ENCODE measurements at places on chromosomes 16 and 17.

DNA sequence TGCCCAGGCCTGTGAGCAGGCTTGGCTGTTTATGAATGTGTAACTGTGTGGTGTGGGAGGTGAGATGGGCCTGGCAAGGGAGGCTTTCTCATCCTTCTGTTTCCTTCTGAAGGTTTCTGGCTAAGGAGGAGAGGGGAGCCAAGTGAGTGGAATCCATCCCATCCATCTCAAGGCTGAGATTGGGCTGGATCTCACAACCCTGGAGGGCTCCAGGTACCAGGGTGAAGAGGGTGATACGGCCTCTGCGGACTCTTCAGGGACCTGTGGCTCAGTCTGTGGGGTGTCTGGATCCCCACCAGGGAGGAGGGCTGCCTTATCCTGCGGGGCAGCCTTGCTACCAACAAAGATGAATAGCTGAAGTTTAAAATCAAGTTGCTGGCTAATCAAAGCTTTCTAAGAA, 7.0 kb downstream of the ZNF629 start:
- H3K4me1 ChIP-seq, result peaks cover 60% of the 10 kb centered on the region
- H3K36me3 ChIP-seq, result peaks cover 29% of the 10 kb centered on the region
- H3K4me3 ChIP-seq, result no peak overlapping the region
- no peak for DNase-seq
- H3K27ac ChIP-seq, result peak overlapping the region; percentile 100
- peaks cover 3% of the 10 kb centered on the region for H3K27me3 ChIP-seq

DNA sequence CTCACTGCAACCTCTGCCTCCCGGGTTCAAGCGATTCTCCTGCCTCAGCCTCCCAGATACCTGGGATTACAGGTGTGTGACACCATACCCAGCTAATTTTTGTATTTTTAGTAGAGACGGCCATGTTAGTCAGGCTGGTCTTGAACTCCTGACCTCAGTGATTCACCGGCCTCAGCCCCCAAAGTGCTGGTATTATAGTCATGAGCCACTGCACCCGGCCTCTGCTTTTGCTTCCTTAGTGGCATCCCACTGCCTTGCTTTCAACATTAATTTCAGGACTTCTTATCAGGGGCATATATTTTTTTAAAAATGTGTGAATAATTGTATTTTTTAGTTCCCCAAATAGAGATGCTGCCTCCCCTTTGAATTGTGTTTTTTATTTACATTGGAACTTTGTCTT, 98.8 kb downstream of the SYCE1L start:
- no peaks in the 10 kb centered on the region for H3K27me3 ChIP-seq
- H3K27ac ChIP-seq, result no peak overlapping the region
- H3K4me1 ChIP-seq, result peaks cover 4% of the 10 kb centered on the region
- no peak overlapping the region for H3K4me3 ChIP-seq

DNA sequence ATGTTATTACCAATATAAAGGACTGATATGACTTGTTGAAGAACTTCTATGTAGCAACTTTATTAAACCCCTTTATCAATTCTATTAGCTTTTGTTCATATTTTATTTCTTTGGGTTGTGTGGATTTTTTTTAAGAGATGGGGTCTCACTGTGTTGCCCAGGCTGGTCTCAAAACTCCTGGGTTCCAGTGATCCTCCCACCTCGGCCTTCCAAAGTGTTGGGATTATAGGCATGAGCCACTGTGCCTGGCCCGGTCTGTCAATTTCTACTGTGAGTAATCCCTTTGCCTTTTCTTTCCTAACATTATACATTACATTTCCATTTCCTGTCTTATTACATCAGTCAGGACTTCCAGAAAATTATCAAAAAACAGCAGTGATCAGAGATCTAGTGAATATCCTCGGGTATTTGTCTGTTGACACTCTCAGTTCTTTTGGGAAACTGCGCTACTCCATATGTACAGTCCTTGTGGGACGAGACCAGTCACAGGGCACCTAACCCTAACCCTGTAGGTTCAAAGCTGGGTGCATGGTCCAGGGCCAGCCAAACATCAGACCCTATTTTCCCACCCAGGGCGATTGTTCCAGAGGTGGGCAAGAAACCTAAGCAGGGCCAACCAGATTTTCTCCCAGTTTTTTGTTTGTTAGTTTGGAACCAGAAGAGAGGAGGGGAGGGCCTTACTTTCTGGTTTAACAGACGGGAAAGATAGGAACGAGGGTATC, 1.7 kb upstream of the SLC47A1 start:
- H3K4me1 ChIP-seq, result peaks cover 13% of the 10 kb centered on the region
- no peak for DNase-seq
- H3K36me3 ChIP-seq, result no peaks in the 10 kb centered on the region
- no peak overlapping the region for H3K27ac ChIP-seq

- H3K4me1 ChIP-seq, result peaks cover 66% of the 10 kb centered on the region
- H3K36me3 ChIP-seq, result no peaks in the 10 kb centered on the region
- H3K27ac ChIP-seq, result peak overlapping the region; percentile 3
- no peak for DNase-seq
- no peak overlapping the region for H3K4me3 ChIP-seq
Measured at GRCh38 chr16:49026566-49027181, 255.0 kb downstream of the CBLN1 start.

GRCh38 chr17:66430846-66431795, 128.7 kb downstream of the PRKCA start:
- H3K4me3 ChIP-seq, result no peak overlapping the region
- H3K27ac ChIP-seq, result peak overlapping the region; percentile 17
- peaks cover 27% of the 10 kb centered on the region for H3K4me1 ChIP-seq

DNA sequence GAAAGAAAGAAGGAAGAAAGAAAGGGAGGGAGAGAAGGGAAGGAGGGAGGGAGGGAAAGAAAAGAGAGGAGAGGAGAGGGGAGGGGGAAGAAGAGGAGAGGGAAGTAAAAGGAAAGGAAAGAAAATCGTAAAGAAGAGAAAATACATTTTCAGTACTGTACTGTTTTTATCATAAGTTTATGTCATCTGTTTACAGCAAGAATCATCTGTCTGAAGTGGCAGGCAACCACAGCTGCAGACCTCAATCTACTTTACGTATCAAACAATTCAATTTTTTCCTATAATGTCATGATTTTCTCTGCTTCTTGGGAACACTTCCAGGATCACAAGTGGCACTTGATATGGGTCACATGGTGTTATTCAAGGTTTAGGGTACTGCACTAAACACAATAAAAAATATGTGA, 58.3 kb downstream of the USP32 start:
- no peak for DNase-seq
- no peak overlapping the region for H3K4me3 ChIP-seq
- H3K27me3 ChIP-seq, result peaks cover 4% of the 10 kb centered on the region
- H3K4me1 ChIP-seq, result peaks cover 3% of the 10 kb centered on the region

DNA sequence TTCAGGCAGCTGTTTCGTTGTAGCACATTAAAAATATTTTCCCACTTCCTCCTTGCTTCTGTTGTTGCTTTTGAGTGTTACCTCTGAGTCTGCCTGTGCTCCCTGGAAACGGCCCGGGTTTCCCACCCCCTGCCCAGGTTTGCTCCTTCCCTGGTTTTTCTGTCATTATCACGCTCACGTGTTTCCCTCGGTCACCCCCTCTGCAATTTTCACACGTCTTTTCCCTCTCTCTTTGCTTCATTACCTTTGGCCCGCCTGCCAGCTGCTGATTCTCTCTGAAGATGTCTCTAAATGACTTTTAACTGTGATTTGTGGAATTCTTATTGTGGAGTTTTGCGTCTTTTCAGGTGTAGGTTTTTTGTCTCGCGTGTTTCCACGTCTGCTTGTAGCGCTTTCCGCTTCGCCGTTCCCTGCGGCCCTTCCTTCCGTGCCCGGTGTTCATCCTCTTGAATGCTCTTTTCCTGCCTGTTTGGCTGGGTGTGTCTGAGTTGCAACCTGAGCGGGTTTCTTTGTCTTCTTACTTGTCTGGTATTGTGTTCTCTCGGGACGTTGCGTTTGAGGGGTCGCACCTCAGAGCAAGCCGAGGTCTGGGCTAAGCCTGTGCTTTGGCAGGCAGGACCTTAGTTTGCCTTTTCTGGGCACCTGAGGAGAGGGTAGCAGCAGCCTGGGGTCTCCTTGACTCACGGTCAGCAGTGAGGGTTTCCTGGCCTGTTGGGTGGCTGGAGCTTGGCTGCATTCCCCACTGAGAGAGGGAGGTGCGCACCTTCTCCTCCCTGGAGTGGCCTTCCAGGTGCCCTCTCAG, 96.3 kb upstream of the ZNF750 start:
- no peak overlapping the region for H3K4me3 ChIP-seq
- peaks cover 3% of the 10 kb centered on the region for H3K27me3 ChIP-seq
- peak overlapping the region; percentile 87 for H3K27ac ChIP-seq

- peaks cover 9% of the 10 kb centered on the region for H3K36me3 ChIP-seq
- H3K4me1 ChIP-seq, result peaks cover 34% of the 10 kb centered on the region
- H3K27ac ChIP-seq, result peak overlapping the region; percentile 77
- H3K4me3 ChIP-seq, result peak overlapping the region; percentile 88
Measured at GRCh38 chr17:410543-411401, 58.2 kb upstream of the RPH3AL start.

GRCh38 chr16:19173649-19174383, 5.8 kb downstream of the SYT17 start:
- H3K27ac ChIP-seq, result peak overlapping the region; percentile 50
- H3K36me3 ChIP-seq, result no peaks in the 10 kb centered on the region
- H3K4me3 ChIP-seq, result no peak overlapping the region
- no peak for DNase-seq

- H3K27me3 ChIP-seq, result peaks cover 3% of the 10 kb centered on the region
- no peak overlapping the region for H3K4me3 ChIP-seq
- DNase-seq, result no peak
Measured at GRCh38 chr17:16475179-16475704, 16.8 kb downstream of the LRRC75A start.

GRCh38 chr16:81610144-81610842, 165.7 kb downstream of the CMIP start:
- H3K27me3 ChIP-seq, result peaks cover 6% of the 10 kb centered on the region
- H3K4me3 ChIP-seq, result no peak overlapping the region
- no peak for DNase-seq
- H3K4me1 ChIP-seq, result peaks cover 40% of the 10 kb centered on the region
- H3K36me3 ChIP-seq, result peaks cover 26% of the 10 kb centered on the region
- peak overlapping the region; percentile 55 for H3K27ac ChIP-seq

DNA sequence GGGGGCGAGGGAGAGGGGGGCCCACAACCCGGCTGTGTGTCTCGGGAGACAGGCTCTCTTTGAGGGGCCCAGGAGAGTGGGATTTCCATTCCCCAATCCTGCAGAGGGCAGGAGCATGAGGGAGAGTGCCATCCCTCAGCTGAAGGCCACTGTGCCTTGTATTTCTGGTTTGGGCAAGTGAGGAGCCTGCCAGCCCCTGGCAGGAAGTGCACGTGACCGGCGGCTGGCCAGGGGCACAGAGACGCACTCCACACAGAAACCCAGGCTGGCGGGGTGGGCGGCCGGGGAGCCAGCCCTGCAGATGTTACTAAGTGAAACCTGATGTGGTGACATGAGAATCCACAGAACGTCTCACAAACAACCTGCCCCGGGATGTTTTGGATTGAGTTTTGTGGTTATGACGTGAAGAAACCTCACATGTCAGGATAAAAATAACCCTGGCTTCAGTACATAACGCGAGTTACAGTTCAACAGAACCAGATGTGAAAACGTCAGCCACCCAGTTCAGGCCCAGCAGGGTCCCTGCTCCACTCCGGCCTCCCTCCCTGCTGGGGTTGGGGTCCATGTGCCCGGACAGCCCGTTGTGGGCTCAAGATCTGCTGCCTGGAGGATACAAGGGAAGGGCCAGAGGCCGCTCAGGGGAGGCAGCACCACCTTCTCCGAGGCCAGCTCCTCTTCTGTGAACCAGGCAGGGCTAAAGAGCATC, 51.7 kb upstream of the MTSS2 start:
- H3K27me3 ChIP-seq, result peaks cover 8% of the 10 kb centered on the region
- peaks cover 76% of the 10 kb centered on the region for H3K4me1 ChIP-seq
- H3K4me3 ChIP-seq, result no peak overlapping the region
- peak overlapping the region; percentile 86 for H3K27ac ChIP-seq
- H3K36me3 ChIP-seq, result peaks cover 11% of the 10 kb centered on the region
- no peak for DNase-seq

DNA sequence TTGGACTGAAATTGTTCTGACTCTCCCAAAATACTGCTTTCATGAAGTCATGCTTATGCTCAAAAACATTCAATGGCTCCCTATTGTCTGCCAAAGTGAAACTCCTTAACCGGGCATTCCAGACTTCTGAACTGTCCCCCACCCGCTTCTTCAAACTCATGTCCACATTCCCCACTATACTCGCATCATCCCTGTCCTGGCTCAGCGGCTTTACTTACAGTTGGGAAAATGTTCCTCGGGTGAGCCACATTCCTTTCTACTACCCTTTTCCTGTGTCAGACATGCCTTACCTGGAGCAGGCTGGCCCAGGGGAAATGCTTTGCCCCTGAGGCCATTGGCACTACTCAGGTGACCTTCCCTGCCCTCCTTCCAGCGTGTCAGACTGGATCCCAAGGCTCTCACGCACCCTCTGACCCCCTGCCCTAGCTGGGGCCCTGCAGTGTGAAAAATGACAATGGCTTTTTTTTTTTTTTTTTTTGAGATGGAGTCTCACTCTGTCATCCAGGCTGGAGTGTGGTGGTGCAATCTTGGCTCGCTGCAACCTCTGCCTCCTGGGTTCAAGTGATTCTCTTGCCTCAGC, 5.3 kb downstream of the CYGB start:
- H3K27me3 ChIP-seq, result peaks cover 31% of the 10 kb centered on the region
- no peaks in the 10 kb centered on the region for H3K36me3 ChIP-seq
- peak overlapping the region; percentile 89 for H3K27ac ChIP-seq
- peak overlapping the region; percentile 34 for H3K4me3 ChIP-seq

- H3K36me3 ChIP-seq, result no peaks in the 10 kb centered on the region
- no peaks in the 10 kb centered on the region for H3K27me3 ChIP-seq
- no peak overlapping the region for H3K4me3 ChIP-seq
Measured at GRCh38 chr17:73271072-73271471, 9.4 kb upstream of the CPSF4L start.

DNA sequence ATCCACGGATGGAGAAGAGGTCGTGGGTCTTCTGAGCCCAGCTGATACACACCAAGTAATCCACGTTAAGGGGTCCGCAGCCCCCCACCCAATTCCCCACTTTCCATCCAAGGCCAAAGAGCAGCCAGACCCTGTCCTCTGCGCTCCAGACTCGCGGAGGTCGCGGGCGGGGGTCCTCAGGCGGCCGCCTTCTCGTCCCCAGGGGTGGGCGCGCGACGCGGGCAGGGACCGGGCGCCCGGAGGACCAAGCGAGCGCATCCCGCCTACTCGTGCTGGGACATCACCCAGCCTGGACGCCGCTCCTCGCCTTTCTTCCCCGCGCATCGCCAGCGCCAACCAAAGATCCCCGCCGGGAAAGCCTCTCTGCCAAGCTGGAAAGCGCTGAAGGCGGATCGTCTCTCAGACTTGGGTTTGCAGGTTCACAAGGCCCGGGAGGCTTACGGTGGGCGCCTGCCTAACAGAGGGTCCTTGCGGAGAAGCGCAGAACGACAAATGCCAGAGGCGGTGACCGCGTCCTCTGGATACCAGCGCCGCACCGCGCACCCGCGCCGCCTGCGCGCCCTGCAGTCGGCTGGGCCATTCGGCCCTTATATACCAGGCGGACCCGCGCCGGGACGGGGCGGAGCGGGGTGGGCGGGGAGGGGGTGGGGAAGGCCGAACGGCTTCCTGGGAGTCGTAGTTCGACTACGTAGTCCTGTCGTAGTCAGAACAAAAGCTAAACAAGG, 471.6 kb downstream of the SOX9 start:
- peaks cover 79% of the 10 kb centered on the region for H3K27me3 ChIP-seq
- peak; percentile 84 for DNase-seq
- no peak overlapping the region for H3K27ac ChIP-seq
- peak overlapping the region; percentile 90 for H3K4me3 ChIP-seq
- H3K4me1 ChIP-seq, result peaks cover 34% of the 10 kb centered on the region
- no peaks in the 10 kb centered on the region for H3K36me3 ChIP-seq
